ENCODE measurements at places on chromosomes 1 and 21.

GRCh38 chr1:209607102-209607794 is 23.7 kb downstream of the CAMK1G start:
- peak; percentile 43 for DNase-seq

DNA sequence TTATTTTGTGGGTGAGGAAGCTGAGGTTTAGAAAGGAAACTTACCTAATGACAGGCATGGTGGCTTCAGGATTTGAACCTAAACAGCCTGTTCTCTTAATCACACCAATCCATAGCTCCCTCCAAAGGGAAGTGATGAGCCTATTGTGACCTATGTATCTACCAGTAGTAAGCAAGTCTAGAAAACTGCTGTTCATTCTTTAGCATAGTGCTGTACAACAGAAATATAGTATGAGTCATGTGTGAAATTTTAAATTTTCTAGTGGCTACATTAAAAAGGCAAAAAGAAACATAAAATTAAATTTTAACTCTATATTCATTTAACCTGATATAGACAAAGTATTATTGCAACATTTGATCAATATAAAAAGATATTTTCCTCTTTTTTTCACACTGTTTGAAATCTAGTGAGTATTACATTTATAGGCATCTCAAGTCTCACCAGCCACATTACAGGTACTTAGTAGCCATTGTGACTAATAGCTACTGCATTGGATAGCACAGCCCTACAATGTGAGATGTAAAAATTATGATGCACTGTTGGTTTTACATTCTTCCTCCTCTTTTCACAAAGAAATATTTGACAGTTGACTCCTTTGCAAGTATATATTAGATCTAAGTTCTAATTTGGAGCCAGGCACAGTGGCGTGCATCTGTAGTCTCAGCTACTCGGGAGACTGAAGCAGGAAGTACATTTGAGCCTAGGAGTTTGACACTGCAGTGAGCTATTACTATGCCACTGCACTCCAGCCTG is 16.6 kb downstream of the IPO9 start:
- DNase-seq, result no peak

DNA sequence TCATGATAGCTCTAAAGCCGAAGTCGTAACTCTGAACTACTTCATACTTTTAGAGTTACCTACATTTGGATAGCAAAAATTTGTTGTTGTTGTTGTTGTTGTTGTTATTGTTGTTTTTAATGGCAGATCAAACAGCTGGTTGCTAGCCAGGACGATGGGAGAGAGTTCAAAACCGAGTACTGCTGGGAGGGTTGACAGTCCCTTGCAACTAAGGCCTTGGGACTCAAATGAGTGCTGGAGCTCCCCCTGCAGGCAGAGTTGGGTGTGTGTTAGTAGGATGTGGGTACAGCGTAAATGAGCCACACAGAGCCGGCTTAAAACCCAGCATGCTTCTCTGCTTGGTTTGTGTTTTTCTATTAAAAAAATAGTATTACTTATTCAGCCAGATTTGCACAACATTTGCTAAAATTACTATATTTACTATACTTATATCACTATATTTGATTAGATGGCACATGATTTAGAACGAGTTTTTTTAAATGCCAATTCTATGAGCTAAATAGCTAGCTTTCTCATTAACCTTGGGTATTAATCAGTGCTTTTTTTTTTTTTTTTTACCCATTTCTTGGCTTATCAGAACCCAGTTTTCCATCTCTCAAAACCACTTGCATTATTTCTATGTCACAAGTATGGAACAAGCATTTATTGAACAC is 129.2 kb upstream of the SYT6 start:
- DNase-seq, result peak; percentile 81

DNA sequence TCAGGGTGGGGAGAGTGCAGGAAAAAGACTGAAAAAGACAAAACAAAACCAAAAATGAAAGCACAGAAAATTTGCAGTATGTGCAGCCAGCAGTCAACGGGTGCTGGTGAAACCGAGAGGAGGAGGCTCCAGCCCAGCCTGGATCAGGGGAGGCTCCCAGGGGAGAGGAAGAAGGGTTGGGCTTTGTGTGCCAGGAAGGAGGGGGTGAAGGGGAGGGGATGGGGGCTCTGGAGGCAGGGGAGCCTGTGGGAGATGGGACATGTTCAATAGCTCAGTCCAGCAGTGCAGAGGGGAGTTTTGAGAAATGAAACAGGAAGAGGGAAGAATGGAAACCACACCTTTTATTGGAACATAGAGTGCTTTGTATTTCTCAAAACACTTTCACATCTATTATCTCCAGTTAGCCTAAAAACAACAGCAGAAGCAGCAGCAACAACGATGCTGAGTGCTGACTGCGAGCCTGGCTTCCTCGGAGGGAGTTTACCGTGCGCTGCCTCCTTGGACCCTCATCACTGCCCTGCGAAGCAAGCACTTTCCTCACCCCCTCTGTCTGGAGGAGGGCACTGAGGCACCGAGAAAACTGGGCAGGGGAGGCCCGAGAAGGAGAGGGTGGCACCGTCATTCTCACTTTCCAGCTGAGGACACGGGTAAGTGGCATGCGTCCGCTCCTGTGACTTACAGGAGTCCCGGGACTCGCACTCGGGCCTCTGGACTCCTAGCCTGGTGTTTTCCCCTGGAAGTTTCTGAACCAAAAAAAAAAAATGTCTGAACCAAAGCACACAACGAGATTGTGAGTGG is 62.9 kb downstream of the MDM4 start:
- DNase-seq, result no peak

DNA sequence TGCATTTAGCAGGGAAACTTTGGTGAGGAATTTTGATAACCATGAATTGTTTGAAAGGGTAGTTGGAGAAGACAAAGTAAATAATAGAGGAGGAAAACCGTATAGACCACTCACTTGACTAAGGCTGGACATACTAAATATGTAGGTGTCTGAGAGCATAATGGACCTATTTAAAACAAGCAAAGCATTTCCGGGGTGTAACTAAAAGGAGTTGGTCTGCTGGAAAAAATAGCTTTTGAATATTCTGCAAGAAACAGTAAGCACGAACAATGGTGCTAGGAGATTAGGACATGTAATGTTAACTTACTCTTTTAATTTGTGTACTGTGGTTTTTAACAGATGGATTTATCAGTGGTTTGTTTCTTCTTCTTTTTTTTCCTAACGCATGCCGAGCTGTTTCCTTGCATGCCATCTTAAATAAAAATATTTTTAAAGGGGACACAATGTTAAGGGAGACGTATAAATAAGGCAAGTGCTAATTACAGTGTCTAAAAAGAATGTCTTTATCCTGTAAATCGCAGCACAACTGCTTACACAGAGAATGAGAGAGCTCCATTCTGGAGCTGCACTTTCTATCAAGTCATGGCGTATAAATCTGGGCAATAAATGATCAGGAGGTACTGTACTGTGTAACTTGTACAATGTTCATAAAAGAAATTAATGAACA is 492.1 kb downstream of the LMO4 start:
- no peak for DNase-seq

GRCh38 chr1:212624976-212625501 is 16.5 kb downstream of the ATF3 start:
- no peak for DNase-seq

DNA sequence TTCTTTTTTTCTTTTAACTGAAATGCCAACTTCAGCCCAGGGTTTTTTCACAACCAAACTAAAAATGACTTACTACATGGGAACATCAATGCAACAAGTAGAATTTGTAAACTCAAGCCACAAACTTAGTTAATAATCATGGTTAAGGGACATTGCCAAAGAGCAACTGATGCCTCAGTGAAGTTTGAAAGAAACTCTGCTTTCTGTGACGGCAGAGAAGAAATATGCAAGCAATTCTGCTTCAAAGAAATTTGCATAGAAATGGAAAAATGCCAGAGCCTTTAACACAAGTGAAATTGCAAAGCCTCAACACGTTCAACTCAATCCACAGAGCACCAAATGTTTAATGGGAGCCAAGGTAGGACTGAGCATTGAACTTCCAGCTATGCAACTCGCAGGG is 5.0 kb upstream of the CHD5 start:
- no peak for DNase-seq

DNA sequence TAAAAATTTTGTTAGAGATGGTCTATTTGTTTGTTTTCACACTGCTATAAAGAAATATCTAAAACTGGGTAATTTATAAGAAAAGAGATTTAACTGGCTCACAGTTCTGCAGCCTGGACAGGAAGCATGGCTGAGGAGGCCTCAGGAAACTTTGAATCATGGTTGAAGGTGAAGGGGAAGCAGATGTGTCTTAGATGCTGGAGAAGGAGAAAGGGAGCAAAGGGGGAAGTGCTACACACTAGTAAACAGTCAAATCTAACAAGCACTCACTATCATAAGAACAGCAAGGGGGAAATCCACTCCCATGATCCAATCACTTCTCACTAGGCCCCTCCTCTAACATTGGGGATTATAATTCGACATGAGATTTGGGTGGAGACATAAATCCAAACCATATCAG is 76.8 kb upstream of the COL24A1 start:
- DNase-seq, result no peak

- DNase-seq, result no peak
Observed at GRCh38 chr1:119984771-119985170, 84.7 kb downstream of the NOTCH2 start.

- no peak for DNase-seq
Observed at GRCh38 chr1:91761295-91761721, 124.6 kb downstream of the TGFBR3 start.

DNA sequence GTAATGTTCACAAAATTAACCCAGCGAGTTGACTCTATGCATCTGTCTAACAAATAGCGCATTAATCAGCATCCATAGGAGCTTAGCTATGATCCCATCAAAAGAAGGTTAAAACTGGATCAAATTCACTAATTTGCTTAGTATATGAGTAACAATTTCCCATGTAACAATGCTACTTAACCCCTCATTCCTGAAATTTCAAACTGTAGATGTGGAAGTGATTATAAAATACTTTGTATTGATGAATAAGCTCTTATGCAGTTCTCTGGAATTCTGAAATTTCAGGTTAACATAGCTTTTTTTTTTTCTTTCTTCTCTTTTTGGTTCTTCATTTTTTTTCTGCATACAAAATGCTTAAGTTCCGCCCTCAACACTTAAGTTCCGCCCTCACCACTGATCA is 1272.7 kb downstream of the KCNT2 start:
- no peak for DNase-seq

GRCh38 chr21:42513151-42513984 is at the start of gene SLC37A1:
Gene SLC37A1 (plus strand): TSS chr21:42513852. CDS start chr21:42518455, 4,603 bp downstream.
- DNase-seq, result no peak

DNA sequence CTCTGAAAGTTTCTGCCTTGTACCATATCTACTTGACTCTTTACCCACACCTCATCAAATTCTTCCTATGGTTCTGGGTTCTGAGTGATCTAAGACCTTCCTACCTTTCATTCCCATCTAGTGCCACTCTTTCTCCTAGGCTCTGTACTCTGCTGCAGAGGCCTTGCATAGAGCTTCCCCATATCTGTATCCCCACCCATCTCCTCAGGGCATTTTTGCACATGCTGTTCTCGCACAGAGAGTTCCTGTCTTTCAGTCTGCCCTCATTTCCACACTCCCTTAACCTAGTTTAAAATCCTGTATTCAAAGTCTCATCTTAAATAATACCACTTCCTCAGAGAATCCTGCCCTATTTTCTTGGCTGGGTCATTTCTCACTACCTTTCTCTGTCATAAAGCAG is 114.8 kb downstream of the HMCN1 start:
- DNase-seq, result no peak

- DNase-seq, result peak; percentile 29
Observed at GRCh38 chr1:18875107-18875795, 15.8 kb upstream of the TAS1R2 start.

GRCh38 chr21:33608559-33608958 is 20.1 kb upstream of the DONSON start:
- DNase-seq, result no peak

DNA sequence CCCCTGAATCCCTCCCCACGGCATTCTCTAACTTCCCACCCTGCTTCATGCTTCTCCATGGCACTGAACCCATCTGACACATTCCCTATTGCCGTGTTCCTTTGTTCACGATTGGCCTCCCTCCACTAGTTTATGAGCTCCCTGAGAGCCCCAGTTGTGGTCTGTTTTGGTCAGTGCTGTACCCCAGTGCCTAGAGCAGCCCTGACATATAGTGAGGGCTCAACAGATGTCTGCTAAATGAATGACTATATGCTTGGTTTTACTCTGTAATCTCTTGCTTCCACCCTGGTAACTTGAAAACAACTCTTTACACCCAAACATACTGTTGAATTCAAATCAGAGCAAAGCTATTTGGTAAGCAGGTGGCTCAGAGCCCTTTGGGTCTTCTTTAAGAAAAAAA is 171.1 kb upstream of the EDN2 start:
- no peak for DNase-seq

DNA sequence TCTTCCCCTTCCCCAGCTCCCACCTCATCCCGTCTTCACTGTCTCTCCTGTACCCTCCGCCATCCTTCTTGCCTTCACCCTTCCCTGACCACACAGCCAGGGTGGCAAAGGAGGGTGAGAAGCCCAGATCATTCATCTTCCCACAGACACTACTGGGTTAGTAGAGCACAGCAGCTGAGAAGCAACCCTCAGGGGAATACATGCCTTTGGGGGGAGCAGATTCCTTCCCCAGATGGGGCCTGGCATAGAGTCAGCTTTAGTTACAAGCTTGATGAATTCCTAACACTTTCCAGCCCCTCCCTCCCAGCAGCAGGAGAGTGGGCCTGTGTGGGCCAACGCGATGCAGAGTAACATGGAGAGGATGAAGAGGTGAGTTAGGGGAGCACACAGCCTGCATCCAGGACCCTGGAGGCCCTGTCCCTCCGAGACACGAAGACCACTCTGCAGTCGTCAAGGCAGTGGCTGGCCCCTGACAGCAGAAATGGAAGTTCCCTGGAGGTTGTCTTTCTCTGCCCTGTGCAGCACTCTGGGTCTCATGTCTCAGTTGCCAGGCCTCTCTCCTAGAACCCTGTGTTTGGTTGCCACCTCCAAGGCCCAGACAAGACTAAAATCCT is 8.8 kb upstream of the BTG2 start:
- DNase-seq, result no peak

DNA sequence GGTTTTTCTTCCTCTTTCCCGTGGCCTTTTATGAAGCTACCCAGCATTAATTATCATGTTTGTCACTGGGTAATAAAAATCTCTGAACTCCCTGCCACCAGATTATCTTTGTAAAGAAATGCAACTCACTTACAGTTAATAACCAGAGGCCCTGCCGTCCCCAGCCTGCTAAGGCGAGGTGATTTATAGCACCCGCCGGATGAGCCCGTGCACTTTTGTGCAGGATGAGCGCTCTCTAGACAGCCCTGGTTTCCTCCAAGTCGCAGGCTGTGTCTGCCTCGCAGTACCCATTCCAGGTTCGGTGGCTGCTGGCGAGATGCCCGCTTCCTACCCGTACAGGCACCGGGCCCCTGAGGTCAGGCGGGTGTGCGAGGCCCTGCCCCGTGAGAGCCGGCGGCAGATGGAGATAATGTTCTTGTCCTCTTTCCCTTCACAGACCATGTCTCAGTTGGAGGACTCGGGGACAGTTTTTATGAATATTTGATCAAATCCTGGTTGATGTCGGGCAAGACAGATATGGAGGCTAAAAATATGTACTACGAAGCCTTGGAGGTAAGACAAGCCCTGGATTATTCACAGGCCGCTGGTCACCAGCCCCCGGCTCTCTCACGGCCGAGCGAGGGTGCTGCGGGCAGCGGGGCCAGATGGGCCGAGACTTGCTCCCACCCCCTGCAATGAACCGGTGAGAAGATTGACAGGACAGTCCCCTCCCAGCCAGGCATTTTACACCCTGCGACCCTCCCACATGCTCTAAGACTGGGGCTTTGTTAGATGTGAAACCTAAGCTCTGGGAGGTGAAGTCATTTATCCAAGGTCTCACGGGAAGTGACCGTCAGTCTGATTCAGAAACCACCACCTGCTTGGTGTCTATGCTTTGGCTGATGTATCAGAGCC is 28.5 kb upstream of the SELENON start:
- no peak for DNase-seq
